ENCODE measurements at places on chromosomes 11 and 22.
A peak's percentile ranks its signal among the peaks of the same experiment; 100 is the strongest.

DNA sequence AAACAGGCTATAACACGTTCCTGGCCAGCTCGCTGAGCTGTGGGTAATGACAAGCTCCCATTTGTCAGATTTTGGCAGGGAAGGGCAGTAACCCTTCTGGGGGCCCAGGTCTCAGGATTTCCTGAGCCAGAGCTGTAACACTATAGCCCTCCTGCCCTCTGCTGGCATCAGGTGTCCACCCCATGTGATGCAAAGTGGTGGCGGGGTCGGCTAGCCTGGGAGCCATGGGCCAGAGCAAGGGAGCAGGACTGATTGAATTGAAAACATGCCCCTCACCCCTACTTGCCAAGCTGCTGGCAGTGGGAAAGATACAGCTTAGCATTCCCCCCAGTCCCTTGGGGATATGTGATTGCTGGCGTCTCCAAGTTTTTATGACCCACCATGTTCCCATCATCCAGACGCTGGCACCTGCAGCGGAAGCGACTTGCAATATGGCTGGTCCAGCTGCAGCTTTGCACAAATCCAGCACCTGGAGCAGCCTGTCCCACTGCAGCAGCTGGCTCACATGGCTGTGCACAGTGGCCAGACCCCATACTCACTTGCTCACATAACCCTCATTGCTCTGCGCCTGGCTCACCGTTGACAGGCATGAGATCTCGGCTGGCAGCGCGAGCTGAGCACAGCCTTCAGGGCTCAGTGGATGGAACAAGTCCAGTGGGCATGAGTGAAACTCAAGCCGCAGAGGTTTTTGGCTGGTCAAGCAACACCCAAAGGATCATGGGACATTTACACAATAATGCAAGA lies 1147.8 kb downstream of the JRKL start:
- no peak for DNase-seq

- no peak for DNase-seq
Observed at GRCh38 chr11:26219183-26220117, 112.5 kb upstream of the ANO3 start.

DNA sequence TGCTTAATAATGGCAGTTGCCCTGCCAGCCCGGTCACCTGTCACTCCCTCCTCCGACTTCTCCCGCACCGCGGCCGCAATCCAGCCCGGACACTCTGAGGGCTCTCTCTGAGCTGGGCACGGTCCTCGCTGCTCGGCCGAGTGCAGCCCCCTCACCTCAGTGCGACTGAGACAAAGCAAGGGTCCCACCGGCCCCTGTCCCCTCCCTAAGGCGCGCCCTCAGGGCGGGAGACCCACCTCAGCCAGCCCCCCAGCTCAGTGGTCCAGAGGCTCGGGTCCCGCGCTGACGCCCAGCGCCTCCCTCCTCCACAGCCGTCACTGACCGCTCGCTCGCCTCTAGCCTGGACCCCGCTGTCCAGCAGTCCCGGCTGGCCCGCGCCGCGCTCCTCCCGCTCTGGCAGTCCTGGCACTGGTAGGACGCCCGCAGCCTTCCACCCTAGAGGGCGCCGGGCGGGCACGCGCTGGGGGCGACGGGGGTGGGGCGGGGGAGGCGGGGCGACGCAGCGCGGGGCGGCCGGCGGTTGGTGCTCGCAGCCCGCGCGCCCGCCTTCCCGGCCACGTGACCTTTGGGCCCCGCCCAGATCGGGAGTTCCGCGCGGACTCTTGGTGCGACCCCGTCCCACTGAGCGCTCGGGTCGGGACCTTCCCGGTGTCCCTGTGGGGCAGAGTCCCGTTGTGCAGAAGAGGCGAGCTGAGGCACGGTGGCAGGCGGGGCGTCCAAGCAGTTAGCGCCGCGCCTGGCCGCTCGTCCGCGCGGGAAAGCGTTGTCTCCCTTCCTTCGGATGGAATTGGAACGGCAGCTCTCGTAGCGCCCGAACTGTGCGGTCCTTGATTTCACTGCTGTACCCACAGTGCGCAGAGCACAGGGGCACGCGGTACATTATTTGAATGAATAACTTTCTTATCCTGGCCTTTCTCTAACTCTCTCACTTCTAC lies 7.8 kb upstream of the L3MBTL2 start:
- no peak for DNase-seq

DNA sequence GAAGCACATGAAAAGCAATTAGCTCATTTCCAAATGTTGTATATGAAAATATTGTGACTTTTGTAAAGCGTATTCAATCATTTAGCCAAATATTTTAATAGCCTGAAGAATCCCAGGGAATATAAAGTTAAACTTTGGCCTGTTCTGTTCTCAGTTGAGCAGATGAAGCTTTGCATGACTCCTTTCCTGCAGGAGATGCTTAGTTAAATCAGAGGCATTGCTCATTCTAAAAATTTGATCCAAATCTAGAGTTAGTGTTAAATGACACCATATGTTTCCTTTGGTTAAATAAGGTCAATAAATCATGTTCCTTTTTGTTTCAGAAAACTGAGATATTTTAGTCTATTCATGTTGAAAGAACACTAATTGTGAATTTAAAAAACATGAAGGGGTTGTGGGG lies 51.2 kb upstream of the BIRC3 start:
- DNase-seq: no peak

DNA sequence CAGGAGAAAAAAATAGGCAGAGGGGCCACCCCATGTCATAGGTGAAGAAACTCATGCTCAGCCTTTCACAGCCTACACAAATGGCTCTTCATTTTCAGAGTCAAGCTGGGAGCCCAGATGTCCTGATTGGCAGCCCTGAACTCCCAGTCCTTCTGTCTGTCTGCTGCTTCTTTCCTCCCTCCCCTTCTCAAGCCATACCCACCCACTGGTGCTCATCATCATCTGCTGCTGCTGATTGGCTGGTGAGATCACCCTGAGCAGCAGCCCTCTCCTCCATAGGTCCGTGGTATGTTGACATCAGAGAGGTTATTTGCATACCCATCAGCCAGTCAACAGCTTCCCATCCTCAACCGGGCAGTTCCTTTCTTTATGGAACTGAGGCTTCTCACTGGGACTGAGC lies 46.1 kb upstream of the PRDM11 start:
- peak; percentile 31 for DNase-seq

- DNase-seq: no peak
Observed at GRCh38 chr22:49372111-49372529, 455.6 kb downstream of the BRD1 start.

GRCh38 chr22:36386351-36386899 lies 1.3 kb downstream of the MYH9 start:
- no peak for DNase-seq

GRCh38 chr11:16193897-16194381 lies 162.4 kb downstream of the SOX6 start:
- no peak for DNase-seq

DNA sequence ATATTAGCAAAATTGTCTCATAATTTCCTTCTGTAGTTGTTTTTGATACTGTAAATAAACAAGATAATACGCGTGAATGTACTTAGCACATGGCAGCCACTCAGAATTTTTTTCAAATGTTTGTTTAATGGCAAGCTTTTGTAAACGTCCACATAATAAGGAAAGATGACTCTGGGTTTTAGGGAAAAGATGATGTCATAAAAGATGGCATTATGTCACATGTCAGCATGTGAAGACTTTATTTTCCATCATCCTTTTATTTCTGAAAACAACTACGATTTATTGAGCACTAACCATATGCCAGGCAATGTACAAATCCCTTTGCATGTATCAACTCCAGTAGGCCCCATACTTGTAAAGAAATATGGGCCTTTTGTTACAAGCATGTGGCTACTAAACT lies 139.9 kb downstream of the C11orf91 start:
- DNase-seq: no peak

GRCh38 chr11:39327302-39327701 lies 2132.2 kb downstream of the LRRC4C start:
- no peak for DNase-seq

- no peak for DNase-seq
Observed at GRCh38 chr11:112837162-112837826, 123.9 kb upstream of the NCAM1 start.

GRCh38 chr11:30348035-30348434 lies 25.1 kb downstream of the ARL14EP start:
- no peak for DNase-seq

DNA sequence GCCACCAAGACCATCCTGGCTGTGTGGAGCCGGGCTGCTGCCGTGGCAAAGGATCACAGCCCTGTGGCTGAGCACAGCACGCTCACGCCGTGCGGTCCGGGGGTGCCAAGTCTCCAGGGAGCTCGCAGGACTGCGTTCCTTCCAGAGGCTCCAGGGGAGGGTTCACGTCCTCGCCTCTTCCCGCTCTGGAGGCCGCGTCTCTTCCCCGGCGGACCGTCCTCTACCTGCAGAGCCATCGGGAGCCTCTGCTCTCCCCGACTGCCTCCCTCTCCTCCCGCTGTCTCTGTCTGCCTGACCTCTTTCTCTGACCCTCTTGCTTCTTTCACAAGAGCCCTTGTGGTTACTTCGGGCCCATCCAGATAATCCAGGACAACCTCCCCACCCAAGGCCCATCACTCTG lies 11.4 kb upstream of the MUC5AC start:
- DNase-seq: no peak

All from NCI-H2081 treated with DMSO at 0.1 percent for 48 hours (cell line).